ENCODE measurements at places on chromosomes 2 and 18.
A peak's percentile ranks its signal among the peaks of the same experiment; 100 is the strongest.

GRCh38 chr2:148042219-148042618 lies 21.3 kb downstream of the MBD5 start:
- DNase-seq: no peak

DNA sequence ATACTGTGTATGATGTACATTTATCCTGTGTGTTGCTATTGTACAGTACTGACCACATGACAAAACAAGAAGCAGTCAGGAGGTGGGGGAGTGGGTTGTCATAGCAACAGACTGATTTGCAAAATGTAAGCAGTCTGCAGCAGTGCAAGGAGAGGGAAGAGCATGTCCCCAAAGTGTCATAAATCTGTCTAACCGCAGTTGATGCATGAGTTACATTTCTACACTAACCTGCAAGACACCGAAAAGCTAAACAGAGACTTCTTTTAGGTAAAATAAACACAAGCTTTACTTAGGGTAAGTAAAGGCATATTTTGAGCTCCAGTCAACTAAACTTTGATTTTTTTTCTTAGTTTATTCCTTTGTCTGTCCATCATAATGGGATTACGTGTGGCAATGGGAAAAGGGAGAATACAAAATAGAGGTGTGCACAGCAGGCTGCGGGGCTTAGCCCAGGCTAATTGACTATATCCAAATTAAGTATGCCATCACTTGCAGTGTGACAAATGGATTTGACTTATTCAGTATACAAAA lies 134.5 kb downstream of the MEIS1 start:
- DNase-seq: no peak

- DNase-seq: no peak
These were observed 25.4 kb upstream of the TMEM131 start for GRCh38 chr2:98020992-98021713.

GRCh38 chr2:220273082-220273481 lies 645.7 kb downstream of the SLC4A3 start:
- DNase-seq: no peak

GRCh38 chr2:27571197-27571596 lies 11.6 kb upstream of the ZNF512 start:
- no peak for DNase-seq

DNA sequence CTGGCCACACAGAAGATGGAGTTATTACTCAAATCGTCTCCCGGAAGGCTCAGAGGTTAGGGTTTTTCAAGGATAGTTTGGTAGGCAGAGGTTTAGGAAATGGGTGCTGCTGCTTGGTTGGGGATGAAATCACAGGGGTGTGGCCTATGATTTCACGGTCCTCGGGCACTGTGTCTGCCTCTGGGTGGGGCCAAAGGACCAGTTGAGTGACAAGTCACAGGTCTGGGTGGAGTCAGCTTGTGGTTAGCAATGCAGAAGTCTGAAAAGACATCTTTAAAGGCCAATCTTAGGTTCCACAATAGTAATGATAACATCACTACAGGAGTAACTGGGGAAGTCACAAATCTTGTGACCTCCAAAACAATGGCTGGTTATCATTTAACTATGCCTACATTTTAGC lies 387.8 kb downstream of the ZNF521 start:
- DNase-seq: no peak

- no peak for DNase-seq
These were observed 324.3 kb upstream of the PKDCC start for GRCh38 chr2:41723526-41723925.

- no peak for DNase-seq
These were observed 306.2 kb downstream of the SETBP1 start for GRCh38 chr18:44986933-44987332.

DNA sequence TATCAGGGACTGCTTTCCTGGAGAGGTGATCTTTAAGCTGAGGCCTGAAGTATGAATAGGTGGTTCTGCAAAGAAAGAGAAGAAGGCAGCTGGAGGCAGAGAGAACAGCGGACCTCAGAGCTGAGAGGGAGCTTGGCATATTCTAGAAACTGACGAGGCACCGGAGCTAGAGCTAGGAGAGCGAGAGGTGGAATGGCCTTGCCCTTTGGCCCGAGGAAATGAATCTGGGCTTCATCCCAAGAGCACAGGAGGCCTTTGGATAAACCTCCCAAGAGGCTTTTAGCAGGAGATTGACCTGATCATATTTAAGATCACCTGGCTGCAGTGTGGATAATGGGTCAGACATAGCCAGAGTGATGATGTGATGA lies 7.9 kb downstream of the DYSF start:
- DNase-seq: no peak

DNA sequence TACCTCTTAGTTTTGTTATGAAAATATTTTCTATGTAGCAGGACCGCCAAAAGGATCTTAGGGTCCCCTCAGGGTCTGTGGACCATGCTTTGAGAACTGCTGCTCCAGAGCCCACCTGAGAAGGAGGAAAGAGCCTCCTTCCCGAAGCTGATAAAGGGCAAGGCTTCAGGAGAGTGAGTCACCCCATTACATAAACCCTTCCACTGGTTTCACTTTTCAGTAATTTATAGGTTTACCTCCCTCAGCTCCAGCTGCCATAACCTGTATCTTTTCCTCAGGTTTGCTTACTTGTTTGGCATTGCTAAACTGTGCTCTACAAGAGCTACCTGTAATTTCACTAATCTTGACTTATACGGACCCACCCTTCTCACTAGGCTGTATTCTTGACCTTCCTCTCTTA lies 6.6 kb downstream of the TTLL4 start:
- no peak for DNase-seq

DNA sequence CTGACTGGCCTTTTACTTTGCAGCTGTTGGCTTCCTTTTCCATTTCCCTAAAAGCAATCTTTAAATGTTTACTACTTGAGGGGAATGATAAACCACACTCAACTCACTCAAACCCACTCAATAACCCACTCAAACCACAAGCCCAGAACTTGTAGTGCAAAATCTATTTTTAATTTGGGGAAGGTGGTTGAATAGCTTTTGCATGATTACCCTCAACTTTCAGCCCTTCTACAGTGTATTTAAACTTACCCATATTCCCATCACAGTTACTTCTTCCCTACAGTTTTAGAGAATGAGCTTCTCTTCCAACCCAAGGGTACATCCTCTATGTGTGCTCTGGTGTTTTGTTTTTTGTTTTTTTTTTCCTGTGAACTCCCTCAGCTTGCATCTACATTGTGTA lies 636.1 kb downstream of the TDRD15 start:
- no peak for DNase-seq

DNA sequence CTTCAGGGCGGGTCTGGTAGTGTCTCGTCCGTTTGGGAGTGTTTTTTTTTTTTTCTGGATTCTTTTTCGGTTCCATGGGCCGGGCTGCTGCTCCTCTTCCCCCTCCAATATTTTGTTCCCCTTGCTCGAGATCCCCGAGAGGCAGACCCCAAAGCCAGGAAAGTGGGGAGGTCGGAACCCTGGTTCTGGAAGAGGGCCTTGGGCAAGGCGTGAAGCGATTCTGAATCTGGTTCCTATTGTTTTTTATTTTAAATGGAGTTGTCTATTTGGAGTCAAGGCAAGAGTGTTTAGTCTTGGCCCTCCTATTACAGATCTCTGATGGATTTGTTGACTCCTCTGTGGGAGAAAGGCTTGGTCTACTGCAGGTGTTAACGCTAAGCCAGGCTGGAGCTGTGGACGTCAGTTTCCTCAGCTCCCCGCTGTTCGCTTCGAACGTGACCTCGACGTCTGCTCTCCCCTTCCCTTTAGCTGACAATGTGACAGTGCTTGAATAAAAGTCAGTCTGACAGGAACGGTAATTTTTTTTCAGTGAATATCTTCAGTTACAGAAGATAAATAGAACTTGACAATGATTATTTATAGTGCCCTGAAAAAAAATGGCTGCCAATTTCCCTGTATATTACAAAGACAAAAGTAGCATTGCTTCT lies 683 bp upstream of the DNAJC27 start:
- DNase-seq: peak; percentile 51

GRCh38 chr2:232327105-232328031 lies 51.2 kb upstream of the ALPP start:
- DNase-seq: peak; percentile 95

GRCh38 chr2:85112906-85113625 lies 20.1 kb upstream of the TCF7L1 start:
- no peak for DNase-seq

DNA sequence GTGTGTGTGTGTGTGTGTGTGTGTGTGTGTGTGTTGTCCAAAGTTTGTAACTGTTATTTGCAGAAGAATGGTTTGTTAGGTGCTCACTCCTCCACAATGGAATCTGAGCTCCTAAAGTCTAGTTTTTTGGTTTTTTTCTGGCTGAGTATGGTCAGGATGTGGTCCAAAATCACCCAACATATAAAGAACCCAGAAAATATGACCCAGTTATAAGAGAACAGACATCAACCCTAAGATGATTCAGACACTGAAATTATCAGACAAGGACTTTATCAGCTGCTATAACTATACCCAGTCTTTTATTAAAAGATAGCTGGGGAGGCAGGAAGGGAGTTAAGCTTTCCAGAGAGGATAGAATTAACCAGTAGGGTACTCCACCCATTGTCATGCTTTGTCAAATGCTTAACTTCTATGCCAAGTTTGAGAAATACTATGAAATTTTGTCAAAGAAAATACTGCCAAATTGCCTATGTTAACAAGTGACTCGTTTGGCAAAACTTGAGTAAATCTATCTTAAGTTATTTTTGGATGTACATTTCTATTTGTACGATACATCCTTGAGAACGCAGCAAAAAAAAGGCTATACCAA lies 57.5 kb downstream of the TANK start:
- DNase-seq: no peak

GRCh38 chr2:136238286-136239078 lies 120.5 kb upstream of the CXCR4 start:
- peak; percentile 60 for DNase-seq

DNA sequence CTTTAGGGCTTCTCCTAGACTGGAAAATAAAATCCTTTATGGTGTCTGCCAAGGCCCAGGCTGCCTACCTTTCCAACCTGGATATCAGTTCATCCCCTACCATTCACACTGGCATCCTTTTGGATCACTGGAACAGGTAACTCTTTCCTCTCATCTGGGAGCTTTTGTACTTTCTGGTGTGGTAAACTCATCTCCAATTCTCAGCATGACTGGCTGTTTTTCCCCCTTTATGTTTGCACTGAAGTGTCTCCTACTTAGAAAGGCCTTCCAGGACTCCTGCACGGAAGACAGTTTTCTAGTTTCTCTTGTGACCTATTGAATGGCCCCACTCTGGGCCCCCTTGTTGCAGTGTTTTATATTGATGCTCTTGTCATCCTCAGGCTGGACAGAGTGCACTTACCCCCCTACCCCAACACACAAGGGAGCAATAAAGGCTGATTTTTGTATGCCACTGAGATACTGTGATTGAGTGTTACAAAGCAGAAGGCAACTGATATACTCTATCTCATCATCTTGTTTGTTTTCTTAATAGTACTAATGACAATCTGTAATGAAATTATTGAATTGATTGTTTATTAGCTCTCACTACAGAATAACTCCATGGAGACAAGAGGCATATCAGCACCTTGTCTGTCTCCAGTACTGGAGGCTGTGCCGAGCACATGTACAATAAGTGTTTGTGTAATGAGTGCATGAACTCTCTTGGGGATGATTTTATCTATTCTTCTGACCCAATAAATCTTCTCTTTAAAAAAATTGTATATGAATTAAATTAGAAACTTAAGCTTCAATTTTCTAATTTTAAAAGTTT lies 129.9 kb downstream of the PIEZO2 start:
- no peak for DNase-seq

DNA sequence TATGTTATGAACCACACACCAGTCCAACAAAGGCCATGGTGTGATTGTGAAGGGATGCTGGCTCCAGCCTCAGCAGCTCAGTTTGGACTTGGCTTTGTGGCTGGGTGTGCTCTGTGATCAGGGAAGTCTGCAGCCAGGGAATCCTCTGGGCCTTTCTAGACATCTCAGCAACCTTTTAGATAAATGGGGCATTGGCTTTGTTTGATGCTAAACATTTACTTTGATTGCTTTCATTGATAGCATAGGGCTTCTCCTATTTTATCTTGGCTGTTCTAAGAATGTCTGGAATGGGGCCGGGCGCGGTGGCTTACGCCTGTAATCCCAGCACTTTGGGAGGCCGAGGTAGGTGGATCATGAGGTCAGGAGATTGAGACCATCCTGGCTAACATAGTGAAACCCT lies 104.5 kb downstream of the VAPA start:
- DNase-seq: no peak

DNA sequence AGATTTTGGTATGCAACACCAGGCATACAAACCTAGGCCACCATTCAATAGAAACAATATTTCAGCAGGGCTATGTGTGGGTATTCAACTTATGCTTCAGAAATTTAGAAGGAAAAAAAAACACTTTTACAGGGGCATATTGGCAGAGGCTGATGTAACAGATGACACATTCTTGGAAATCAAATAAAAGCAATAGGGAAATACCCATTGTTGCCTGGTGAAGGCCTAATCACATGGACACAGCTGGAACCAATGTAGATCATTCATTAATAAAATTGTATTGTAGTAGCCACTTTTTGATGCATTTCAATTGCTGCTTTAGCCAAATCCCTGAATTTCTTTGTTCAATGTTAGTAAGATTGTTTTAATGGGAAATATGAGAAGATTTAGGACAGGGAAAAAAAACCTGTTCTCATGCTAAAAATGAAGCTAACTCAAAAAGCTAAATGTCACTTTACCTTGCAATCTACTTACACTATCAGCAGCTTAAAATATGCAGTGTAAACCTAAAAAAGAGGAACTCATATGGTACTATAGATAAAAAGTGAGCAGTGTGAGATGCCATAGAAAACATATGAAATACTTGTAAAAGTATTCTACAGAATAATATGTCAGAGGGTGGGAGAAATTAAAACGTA lies 289.4 kb downstream of the ZEB2 start:
- DNase-seq: no peak

GRCh38 chr2:138499684-138500083 lies 1.9 kb upstream of the SPOPL start:
- no peak for DNase-seq

DNA sequence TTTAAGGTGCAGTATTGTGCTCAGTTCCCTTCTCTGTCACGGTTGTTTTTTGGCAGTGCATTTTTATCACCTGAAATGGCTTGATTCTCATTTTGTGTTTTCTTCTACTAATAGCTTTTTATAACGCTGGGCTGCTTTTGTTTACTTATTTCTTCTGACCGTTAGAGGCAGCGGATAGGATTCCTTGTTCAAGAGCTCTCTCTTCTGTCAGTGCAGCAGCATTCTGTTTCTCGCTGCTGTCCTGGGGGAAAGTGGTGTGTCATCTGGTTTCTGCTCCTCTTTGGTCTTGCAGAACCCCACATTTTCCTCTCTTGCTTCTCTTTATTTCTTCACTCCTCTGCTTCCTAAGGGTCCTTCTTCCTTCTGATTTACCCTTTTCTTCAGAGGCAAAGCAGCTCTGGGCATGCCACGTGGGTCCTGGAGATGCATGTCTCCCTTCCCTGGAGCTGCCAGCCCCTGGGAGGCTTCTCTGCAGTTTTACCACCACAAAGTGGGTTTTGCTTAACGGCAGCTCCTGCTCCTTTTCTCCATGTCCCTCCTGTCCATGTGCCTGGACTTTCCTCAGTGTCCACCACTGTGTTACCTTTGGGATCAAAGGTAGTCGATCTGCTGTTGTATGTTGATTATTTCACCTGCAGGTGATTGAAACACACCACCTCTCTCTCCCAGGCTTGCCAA lies 47.3 kb upstream of the SNTG2 start:
- DNase-seq: no peak

GRCh38 chr2:37454851-37455762 lies 110.7 kb downstream of the QPCT start:
- DNase-seq: no peak

- peak; percentile 89 for DNase-seq
These were observed 10.2 kb downstream of the NFATC1 start for GRCh38 chr18:79405781-79406575.
